Mucosa of gallbladder (tissue), 1 donor: ENCODE measurements at places on chromosomes 6 and 20. TPM values are rescaled to one million over a fixed set of nuclear protein-coding genes. Genes with fewer than 3 reads are reported as not detected.

GRCh38 chr6:151958332-151958731 is 150.8 kb downstream of the ESR1 start:
- DNase-seq = no peak

- peak; percentile 23 for DNase-seq
Observed at GRCh38 chr20:23047738-23048214, 1.7 kb downstream of the THBD start.

GRCh38 chr6:123215211-123215610 is 219.2 kb downstream of the CLVS2 start:
- no peak for DNase-seq

DNA sequence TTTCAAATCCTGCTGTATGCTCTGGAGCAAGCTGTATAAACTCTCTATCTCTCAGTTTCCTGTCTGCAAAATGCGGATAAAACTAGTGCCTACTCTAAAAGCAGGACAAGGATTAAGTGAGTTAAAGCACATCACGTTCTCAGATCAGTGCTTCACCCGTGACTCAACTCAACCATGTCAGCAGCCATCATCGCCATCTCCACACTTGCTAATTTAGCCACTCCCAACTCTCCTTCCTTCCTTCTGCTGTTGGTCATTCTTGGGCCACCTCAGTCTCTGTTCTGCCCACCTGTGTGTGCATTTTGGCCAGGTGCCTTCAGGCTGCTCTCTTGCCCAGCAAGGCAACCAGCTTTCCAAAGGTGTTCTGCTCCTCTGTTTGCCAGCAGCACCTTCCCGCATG is 260.0 kb upstream of the CDYL start:
- no peak for DNase-seq

- DNase-seq = no peak
Observed at GRCh38 chr20:20235681-20236080, 132.2 kb upstream of the INSM1 start.

- no peak for DNase-seq
Observed at GRCh38 chr6:142381845-142382378, 80.1 kb downstream of the ADGRG6 start.

- peak; percentile 86 for DNase-seq
Observed at GRCh38 chr6:4155848-4156466, 20.6 kb upstream of the ECI2 start.

DNA sequence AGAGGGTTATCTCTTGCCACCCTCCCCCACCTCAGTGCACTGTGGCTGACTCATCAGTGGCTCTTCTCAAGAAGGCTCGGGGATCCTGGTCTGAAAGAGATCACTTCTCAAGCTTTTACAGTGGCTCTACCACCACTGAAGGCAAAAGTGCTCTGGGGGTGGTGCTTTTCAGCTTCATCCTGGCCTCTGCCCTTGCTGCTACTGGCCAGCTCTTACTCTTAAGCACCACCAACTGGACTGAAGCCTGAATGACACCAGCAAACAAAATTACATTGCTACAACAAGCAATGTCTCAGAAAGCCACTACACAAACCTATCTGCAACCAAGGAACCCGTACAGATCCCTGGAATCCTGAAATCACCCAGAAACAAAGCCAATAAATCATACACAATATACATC is 402.1 kb downstream of the EPHA7 start:
- DNase-seq = no peak

GRCh38 chr20:40431611-40432010 is 257.4 kb downstream of the MAFB start:
- DNase-seq = no peak

- DNase-seq = no peak
Observed at GRCh38 chr20:12893653-12894052, 115.1 kb upstream of the SPTLC3 start.

DNA sequence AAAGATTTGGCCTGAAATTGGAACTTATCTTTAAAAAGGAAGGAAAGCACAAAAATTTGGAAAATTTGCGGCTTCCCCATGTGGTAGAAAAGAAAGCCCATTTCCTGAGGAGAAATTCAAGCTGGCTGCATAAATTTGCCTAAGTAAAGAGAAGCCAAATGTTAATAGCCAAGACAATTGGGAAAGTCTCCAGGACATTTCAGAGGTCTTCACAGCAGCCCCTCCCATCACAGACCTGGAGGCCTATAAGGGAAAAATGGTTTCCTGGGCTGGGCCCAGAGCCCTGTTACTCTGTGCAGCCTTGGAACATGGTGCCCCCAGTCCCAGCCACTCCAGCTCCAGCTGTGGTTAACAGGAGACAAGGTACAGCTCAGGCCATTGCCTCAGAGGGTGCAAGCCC is 736.5 kb downstream of the HACE1 start:
- DNase-seq = no peak

GRCh38 chr6:95410168-95410567 is 167.2 kb upstream of the MANEA start:
- no peak for DNase-seq

DNA sequence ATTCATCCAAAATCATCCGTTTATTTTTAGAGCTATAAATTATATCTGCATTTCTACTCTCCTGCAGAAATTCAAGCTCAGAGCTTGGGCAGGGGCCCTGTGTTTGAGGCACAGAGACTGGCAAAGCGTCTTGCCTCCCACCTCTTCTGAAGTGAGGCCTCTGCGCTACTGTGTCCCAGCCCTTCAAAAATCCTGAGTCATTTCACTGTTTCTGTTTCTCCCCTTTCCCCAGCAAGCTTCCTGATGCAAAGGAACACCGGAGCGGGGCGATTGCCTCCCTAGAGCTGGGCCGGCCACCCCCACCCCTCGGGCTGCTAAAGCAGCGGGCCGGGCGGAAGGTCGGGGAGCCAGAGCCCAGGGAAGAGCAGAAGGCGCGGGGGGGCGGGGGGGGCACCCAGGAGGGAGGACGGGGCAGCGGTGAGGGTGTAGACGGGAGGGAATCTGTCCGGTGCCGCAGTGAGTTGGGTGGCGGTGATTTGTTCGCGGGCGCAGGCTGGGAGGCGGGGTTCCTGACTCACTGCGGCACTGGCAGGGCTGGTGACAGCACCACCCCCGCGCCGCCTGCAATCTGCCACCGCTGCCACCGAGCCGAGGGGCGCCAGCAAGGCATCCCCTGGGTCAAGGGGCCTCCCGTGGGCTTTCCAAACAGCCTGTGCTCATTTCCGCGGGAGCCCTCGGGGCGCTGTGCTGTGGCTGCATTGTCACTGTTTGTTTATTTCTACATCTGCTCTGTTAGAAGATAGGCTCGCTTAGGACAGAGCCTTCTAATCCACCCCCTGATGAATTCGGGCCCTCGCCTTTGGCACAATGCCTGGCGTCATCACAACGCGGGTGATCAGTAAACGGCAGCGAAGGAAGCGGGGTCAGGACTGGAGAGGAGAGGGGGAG is 46.5 kb upstream of the SNAP25 start:
- peak; percentile 19 for DNase-seq

GRCh38 chr6:14618759-14619418 is 501.3 kb downstream of the CD83 start:
- DNase-seq = no peak

DNA sequence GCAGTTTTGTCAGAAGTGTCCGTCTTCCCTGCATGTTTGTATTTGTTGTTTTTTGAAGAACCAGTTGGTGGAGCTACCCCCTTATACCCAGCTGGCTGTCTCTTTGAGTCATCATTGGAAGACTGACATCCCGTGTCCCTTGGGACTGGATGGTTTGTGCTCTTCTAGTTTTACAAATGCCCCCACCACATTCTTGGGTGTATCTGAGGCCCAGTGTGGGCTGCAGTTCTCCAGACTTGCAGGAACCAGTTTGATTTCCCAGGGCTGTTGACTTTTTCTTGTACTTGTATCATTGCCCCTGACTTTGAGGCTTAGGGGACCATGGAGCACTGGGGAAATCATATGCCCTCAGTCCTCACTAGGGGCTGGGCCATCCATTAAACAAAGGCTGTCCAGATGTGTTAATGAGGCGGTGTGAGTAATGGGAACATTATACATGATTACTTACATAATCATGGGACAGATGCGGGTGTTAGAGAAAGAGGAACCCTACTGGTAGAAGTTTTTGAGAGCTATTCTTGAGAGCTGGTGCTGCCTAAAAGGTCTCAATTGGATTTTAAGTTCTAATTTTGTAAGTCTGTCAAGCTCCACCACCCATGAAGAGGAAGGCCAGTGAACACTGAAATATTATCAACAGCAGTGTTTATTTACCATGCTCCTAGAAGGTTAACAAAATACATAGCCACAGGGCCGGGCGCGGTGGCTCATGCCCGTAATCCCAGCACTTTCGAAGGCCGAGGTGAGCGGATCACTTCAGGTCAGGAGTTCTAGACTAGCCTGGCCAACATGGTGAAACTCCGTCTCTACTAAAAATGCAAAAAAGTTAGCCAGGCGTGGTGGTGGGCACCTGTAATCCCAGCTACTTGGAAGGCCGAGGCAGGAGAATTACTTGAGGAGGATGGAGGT is 8.5 kb downstream of the JARID2 start:
- no peak for DNase-seq

Gene SEL1L2
- 0.52 TPM for total RNA-seq

Gene TUBB
- total RNA-seq = 277 TPM

Gene NRN1
- 6.4 TPM for total RNA-seq

Gene EBF4
- 12.7 TPM for total RNA-seq

Gene RIOK1
- total RNA-seq = 12.9 TPM

Gene TNF
- 6.6 TPM for total RNA-seq

Gene BPIFB2
- total RNA-seq = 0.17 TPM
